ENCODE measurements at places on chromosomes 7 and 10.

DNA sequence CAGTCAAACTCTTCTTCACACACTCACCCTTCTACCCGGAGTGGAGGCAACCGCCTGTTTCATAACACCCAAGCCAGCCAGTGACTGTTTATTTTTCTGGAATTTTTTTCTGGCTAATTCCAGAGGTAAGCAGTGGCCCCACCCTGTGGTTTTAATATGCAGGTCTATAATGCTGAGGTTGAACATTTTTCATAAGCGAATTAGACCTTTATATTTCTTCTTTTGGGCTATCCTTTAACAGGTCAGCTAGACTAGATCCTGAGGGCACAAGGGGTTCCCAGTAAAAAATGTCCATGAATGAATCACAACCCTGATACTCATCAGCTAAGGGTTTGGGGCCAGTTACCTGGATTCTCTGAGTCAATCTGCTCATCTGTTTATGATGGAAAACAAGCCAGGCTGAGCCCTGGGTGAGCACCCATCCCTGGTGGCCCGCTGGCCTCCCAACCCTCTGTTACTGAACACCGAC lies 76.2 kb downstream of the GRB10 start:
- DNase-seq = no peak

DNA sequence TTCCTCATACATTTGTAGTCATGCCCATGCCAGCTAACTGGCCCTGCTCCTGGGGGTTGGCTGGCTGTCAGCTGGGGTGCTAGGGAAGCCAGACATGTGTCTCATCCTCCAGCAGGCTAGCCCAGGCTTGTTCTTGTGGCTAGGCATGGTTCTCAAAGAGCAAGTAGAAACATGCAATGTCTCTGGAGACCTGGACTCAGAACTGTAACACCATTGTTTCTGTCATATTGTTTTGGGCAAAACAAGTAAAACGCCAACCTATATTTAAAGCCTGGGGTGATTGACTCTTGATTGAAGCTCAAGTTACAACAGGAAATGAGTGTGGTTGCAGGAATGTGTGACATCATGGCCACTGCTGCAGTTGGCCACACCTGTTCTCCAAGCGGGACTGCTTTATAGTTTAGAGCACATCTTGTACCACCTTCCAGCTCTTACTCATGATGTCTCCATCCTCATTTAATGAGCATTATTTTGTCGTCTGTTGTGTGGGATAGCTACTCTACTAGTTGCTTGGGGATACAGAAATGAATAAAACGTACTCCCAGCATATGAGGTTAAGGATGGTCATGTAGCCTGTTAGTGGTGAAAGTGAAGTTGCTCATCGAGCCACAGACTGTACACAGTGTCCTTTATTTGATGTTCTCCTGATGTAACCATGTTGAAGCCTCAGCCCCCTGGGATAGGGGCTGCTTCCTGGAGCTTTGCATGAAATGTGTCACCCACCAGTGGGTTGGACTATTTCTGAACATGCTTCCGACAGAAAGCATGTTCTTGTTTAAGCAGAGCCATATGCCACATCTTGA lies 168.4 kb downstream of the SORCS3 start:
- DNase-seq = no peak

GRCh38 chr10:43692051-43692825 lies 43.6 kb upstream of the ZNF32 start:
- DNase-seq = peak; percentile 63

DNA sequence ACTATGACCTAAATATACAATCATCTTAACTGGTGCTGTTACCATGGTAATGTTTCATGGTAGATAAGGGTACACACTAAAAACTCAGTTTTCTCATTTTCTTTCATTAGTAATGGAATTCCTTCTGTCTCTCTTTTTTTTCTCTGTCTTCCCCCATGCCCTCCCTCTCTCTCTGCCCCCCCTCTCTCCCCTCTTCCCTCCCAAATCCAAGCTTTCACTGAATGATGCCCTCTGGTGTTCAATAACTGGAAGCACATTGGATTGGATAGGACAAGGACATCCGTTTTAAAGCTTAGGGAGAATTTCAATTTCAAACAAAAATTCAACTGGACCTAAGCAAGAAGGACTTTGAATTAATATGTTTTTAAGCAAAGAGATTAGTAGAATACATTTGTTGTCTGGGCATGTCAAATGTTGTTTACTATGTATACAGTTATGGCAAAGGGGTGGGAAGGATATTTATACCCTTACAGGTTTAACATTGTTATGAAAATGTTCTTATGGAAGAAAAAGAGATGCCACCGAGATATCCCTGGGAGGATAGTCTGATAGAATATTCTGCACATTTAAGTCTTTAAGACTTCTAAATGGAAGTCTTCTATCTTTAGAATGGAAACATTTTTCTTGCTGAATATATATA lies 6.1 kb downstream of the CHRM2 start:
- no peak for DNase-seq

DNA sequence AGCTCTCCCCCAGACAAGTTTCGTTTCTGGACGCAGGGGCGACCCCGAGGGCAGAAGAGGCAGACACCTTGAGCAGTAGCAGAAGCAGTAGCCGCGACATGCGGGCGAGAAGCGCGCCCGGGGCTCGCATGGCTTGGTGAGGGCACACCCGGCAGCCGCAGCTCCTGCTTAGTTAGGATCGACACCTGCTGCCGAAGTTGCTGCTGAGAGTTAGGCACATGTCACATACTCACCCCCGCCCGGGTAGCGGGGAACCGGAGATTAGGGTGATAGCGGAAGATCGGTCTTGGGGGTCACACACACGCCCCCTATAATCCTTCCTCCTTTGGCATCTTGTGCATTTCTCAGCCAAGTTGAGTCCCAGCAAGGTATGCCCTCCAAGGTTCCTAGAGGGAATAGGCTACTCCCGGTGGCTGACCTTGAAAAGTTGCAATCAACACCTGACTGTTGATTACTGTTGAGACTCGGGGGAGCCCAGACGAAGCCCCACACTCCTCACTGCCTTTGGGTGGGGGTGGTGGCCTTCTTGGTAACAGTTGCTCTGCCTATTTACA lies 668 bp downstream of the GPR37 start:
- DNase-seq = no peak

DNA sequence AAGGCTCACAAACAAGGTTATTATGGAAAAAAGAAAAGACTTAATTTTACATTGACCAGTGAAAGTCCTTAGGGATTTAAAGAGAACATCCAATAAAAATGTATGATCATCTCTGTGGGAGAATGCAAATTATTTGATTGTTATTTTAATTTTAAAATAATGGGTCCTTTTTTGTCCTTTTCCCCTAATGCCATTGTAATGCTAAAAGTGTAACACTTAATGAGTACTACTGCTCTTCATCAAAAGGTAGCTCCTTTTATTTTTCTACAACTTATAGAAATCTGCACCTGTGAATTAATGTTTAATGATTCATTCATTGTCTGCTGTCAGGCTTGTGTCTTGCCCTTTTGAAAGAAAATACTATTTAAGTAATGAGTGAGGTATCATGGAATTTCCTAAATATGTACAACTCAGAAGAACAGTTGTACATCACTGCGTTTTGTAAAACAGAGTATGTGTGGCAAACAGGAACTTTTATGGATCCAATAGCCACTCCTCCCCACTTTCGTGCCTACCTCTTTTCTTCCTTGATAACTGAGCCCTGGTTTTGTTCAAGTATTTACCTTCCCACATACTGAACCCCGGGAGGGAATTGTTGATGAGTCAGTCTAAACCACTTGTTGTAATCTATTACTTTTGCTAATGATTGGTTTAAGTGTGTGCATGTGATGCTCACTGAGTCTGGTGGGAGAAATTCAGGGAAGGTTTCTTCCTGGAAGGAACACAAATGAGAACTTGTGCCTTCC lies 19.9 kb upstream of the TRUB1 start:
- DNase-seq = no peak

DNA sequence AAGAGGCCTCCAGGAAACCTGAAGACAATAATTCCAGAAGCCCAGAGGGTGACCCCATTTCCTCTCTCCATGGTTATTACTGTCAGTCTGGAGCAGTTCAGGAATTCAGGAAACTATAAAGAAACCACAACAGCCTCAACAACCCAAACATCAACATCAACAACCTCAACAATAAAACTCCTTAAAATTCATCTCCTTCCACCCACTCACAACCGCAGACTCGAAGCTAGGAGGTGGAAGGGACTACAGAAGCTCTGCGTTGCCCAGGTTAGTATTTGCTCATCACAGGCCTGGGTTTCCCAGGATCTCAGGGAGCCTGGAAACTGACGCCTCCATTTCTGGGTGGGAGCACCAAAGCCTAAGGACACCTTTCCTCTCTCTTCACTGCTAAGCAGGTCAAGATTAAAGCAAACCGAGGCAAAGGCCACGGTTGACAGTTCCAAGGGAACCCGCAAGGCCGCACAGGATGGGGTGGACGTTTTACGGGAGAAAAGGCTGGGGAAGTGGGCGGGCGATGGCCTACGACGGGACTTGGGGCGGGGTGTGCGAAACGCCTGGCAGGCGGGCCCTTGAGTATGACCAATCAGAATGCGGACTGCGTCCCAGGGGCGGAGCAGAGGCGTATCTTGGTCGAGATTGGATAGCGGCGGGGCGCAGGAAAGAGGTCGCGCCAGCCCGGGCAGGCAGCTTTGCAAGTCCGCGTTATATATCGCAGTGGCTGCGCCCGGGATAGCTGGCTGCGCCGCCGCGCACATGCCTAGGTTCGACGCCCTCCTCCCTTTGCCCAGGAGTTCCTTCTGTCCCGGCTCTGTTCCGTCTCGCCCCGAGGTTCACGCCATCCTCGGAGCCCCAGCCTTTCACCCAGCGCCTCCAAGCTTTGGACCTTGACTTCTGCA lies at the start of gene ELOVL3:
TSS of gene ELOVL3 (plus strand) at position 654 of the 896 bp plus-strand sequence. CDS start 250 bp downstream, outside the sequence.
- peak; percentile 71 for DNase-seq

- DNase-seq = no peak
Observed at GRCh38 chr10:78559661-78560340, 509.0 kb upstream of the ZMIZ1 start.

- DNase-seq = no peak
Observed at GRCh38 chr10:107011992-107012391, 152.5 kb downstream of the SORCS1 start.

DNA sequence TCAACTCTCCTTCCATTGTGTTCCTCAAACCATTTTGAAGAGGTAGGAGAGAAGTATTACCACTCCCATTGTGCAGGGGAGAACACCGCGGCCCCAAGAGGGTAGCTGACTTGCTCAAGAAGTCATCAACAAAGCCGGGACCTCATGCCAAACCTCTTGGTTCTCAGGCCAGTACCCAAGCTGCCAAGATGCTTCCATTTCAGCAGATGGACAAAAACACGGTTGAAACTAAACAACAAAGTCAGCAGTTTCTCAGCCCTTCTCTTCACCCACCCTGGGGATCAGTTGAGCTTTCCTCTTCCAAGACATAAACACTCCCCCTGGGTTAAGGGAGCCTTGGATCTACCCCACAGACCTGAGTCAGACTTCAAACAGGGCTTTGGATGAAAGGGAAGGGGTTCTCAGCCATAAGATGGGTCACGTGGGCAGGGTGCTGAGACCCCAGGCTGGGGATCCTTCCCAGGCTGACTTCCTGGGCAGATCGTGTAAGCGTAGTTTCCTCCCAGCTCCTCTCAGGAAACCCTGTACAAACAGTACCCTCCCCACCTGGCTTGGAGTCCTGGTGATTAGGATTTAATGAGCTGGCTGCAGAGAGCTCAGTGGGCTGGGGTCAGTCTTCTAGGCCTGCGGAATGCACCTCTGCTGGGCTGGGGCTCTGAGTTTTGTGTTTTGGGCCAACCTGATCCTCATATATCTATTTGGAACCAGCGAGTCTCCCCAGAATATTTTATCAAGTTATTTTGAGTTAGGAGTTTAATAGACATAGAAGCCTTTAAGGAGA lies 27.3 kb downstream of the EMX2 start:
- DNase-seq = no peak

GRCh38 chr10:17648243-17649035 lies 4.5 kb downstream of the STAM start:
- DNase-seq = no peak

GRCh38 chr10:76185471-76186301 lies 754.3 kb downstream of the LRMDA start:
- DNase-seq = no peak

DNA sequence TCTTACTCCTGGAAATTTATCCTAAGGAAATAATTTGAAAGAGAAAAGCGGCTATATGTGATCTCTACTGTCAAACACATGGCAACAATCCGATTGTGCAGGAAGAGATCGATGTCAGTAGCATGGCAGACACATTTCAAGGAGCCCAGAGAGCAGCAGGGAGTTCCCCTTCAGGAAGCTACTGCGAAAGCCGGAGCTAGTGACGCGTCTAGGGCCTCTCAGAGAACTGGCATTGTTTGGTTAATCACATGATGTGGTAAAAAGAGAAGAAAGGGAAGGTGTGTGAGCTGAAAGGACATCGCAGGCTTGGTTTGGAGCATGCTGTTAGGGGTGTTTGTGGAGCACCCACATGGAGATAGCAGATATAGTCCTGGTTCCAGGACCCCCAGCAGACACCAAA lies 74.9 kb downstream of the BEND7 start:
- no peak for DNase-seq

- no peak for DNase-seq
Observed at GRCh38 chr10:25441270-25441669, 266.5 kb downstream of the GPR158 start.

DNA sequence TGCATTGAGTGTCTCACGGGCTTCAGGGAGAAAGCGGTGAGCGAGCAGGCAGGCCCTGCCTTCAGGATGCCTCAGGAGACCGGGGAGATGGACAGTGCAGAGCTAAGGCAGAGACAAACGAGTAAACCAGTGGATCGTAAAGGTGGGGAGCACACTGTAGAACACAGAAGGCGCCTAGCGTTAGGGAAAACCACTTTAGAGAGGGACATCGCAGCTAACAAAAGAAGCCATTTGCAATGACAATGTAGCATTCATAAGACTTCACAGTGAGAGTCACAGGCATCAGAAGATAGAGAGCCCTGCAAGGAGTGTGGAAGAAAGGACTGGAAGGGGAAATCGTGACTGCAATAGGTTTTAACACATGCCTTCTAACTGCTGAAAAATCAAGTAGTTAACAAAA lies 54.9 kb upstream of the TMEM273 start:
- no peak for DNase-seq

GRCh38 chr7:141624763-141625162 lies 73.6 kb downstream of the AGK start:
- no peak for DNase-seq

- no peak for DNase-seq
Observed at GRCh38 chr7:48638041-48638440, 286.3 kb upstream of the CDC14C start.

DNA sequence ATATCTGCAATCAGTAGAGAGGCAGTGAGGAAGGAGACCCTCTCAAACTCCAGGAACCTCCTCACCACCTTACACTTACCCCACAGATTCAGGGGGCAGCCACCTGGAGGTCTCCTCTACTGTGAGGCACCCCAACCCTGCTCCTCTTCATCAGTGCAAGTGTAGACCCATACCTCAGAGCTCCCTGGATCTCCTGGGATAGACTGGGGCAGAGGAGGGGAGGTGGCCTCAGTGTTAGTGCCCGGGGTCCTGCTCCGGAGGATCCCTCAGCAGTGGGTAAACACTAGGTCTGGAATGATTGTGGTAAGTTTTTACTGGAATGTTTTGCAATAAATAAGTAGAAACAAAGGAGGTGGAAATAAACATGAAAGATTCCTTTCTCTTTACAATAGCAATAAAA lies 31.1 kb downstream of the ANTXRL start:
- no peak for DNase-seq

GRCh38 chr7:124649397-124650014 lies 116.1 kb downstream of the GPR37 start:
- DNase-seq = no peak
